ENCODE measurements at places on chromosomes 1 and 21.

GRCh38 chr1:13586001-13586400, 2.4 kb downstream of the PDPN start:
- no peak for DNase-seq

- DNase-seq = no peak
Observed at GRCh38 chr1:95780836-95781235, 546.8 kb downstream of the RWDD3 start.

GRCh38 chr1:33634806-33635205, 162.4 kb downstream of the ZSCAN20 start:
- DNase-seq = no peak

- no peak for DNase-seq
Observed at GRCh38 chr21:33073636-33074035, 3.7 kb downstream of the OLIG1 start.

GRCh38 chr1:248821101-248821500, 4.6 kb downstream of the SH3BP5L start:
- DNase-seq = no peak

DNA sequence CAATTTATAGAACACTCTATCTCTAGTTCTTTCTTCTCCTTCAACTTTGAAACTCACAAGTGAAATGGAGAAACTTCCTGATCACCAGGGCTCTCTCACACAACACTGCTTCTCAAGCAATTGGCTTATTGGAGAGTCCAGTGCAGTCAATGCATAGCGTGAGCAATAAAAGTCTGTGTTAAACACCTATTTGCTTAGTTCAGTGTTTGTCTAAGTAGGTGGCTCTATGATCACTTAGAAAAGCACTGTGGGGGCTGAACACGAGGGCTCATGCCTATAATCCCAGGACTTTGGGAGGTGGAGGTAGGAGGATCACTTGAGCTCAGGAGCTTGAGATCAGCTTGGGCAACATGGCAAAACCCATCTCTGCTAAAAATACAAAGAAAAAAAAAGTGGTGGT, 12.2 kb downstream of the CTSS start:
- DNase-seq = no peak

DNA sequence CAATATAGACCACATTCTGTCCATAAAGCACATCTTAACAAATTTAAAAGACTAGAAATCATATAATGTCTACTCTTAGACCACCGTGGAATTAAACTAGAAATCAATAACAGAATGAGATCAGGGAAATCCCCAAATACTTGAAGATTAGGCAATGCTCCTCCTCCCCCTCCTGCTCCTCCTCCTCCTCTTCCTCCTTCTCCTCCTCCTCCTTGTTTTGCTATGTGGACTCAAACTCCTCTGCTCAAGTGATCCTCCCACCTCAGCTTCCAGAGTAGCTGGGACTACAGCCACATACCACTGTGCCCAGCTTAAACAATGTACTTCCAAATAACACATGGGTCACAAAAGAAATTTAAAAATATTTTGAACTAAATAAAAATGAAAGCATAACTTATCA, 134.2 kb downstream of the GRIK3 start:
- DNase-seq = no peak

- DNase-seq = no peak
Observed at GRCh38 chr1:68973459-68974244, 476.8 kb upstream of the DEPDC1 start.

GRCh38 chr1:183575606-183576005, 14.7 kb downstream of the NCF2 start:
- DNase-seq = no peak

GRCh38 chr1:91876040-91876470, 9.9 kb downstream of the TGFBR3 start:
- peak; percentile 38 for DNase-seq

- no peak for DNase-seq
Observed at GRCh38 chr1:46615735-46616134, 876 bp downstream of the MOB3C start.

GRCh38 chr1:193415256-193415655, 228.8 kb upstream of the B3GALT2 start:
- no peak for DNase-seq

DNA sequence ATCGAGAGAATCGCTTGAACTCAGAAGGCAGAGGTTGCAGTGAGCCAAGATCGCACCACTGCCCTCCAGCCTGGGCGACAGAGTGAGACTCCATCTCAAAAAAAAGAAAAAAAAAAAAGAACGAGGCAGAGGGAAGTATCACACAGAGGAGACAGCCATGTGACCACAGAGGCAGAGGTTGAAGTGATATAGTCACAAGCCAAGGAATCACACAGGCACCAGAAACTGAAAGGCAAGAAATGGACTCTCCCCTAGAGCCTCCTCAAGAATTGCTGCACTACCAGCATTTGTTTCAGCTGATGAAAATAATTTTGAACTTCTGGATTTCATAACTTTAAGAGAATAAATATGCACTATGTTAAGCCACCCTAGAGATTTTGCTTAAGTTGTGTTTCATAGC, 459.6 kb downstream of the PTPRC start:
- DNase-seq = no peak

DNA sequence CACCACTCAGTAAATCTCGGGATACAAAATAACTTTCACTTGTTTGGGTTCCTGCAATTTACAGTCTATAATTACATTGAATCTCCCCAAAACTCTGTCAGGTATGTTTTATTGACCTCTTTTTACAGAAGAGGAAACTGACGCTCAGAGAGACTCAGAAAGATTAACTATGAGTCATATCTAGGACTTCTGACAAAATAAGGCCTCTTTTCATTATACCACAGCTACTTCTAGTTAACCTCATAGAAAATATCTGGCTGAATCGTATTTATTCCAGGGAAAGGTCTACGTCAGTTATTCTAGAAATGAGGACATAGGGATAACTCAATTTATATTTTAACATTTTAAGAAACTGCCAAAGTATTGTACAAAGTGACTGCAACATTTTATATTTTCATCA, 211.1 kb upstream of the FAM78B start:
- DNase-seq = no peak

DNA sequence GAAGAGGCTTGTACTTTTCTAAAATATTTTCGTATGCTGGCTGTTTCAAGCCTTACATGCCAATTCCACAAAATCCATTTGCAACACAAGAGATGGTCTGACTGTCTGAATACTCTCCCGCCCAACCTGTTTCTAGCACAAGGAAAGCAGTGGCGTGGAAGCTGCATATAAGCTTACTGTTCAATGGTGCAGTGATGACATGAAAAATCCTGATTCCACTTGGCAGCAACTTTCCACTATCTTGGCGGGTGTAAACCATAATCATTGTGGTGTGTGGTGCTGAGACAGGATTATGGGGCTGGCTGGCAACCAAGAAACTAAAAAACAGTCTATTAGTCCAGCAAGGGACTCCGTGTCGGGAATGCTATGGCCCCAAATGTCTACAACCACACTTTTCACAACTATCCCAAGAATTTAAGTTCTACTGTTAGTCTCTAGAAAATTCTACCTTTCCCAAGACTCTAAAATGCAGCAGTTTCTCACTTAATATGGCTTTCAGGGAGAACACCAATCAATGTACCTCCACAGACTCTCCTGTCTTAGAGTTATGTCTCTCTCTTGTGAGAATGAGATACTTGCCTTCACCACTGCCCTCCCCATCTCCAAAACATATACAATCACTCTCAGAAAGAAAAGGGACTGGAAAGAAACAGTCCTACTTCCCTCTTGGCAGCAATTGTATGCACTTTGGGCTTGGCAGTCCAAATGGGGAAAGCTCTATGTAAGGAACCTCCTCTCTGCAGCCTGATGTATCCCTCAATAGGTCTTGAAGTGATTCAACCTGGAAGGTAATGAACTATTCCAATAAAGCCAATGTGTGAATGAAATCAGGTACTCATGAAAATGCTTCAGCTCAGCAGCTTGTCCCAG, 9.5 kb downstream of the COLGALT2 start:
- no peak for DNase-seq

- DNase-seq = no peak
Observed at GRCh38 chr1:240962086-240962485, 350.1 kb upstream of the GREM2 start.

GRCh38 chr1:170675865-170676264, 11.9 kb downstream of the PRRX1 start:
- no peak for DNase-seq
